ENCODE measurements at places on chromosomes 7 and 10.

DNA sequence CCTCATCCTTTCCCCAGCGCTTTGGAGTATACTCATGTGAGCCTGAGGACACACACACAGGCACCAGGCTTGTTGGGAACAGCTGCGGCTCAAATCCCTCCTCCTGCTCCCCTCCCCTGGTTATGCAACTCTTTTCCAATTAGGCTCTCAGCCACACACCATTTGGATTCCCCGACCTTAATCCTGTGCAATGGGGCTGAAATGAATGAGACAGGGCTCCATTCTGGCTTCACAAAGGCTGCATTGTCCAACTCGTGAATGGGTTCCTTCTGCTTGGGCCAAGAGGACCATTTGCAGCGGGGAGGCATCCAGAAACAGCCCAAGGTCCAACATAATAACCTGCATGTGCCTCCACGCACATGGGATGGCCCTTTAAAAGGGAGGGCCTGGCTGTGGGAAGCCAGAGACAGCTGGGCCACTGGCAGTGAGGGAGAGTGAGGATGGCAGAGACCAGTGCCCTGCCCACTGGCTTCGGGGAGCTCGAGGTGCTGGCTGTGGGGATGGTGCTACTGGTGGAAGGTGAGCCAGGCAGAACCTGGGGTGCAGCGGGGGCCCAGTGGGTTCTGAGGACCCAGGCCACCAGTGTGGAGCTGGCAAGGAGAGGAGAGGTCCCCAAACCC is at the start of gene RGR:
Gene RGR (plus strand): TSS at position 403 of the 620 bp plus-strand sequence. CDS start 38 bp downstream, at position 441.
- DNase-seq: no peak

GRCh38 chr7:107353701-107354100 is 116.2 kb upstream of the GPR22 start:
- no peak for DNase-seq

- DNase-seq: no peak
These were observed 115.7 kb downstream of the ICA1 start for GRCh38 chr7:8146106-8146787.

DNA sequence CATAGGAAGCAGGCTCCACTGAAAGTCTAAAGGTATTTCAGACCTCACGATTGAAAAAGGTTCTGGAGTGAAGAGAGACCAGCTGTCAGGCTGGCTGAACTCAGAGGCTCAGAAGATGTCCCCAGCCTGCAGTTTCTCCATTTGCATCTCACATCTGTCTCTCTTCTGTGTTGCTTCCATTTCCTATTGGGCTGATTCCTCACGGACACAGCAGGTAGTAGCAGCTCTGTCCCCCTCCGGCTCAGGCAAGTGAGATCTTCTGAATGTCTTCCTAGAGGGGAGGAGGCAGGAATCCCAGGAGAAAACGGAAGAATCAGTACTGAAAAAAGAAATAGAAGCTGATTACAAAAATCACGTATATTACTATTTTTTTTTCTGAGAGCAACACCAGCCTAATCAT is 274.1 kb upstream of the COBL start:
- no peak for DNase-seq

DNA sequence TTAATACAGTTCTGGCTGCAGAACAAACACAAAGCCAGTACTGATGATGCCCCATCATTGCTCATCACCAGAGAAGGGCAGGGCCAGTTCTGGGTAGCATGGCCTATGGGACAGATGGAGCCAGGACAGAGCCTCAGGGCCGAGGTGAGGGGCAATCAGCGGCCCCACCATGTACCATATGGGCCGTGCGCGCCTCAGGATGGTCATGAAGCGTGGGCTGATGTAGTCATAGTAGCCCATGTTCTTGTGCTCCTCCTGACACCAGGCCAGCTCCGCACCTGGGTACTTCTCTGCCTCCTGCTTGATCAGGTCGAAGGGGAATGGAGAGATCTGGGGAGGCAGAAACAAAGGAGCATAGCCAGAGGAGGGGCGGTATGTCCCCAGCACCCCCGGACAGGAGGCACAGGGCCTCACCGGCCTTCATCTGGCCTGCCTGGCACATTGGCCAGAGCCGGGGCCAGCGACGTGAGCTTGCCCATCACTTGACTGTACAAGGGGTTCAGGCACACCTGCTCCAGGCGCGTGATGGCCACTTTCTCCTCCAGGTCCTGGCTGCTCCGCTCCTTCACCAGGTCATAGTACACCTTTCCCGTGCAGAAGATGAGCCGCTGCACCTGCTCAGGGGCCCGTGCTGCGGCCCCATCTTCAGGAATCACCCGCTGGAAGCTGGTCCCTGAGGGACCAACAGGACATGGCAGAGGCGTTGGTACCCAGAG is 26.1 kb downstream of the OGDHL start:
- no peak for DNase-seq

- DNase-seq: no peak
These were observed 58.8 kb downstream of the SORBS1 start for GRCh38 chr10:95502377-95502776.

- no peak for DNase-seq
These were observed 7.4 kb downstream of the SLC29A3 start for GRCh38 chr10:71326464-71326881.

GRCh38 chr10:91700788-91701444 is 68.0 kb upstream of the PPP1R3C start:
- no peak for DNase-seq

All from HL-60 (cell line).